ENCODE measurements at places on chromosomes 7 and 10.

GRCh38 chr10:104264783-104265182, 4.2 kb upstream of the GSTO2 start:
- DNase-seq, result no peak

DNA sequence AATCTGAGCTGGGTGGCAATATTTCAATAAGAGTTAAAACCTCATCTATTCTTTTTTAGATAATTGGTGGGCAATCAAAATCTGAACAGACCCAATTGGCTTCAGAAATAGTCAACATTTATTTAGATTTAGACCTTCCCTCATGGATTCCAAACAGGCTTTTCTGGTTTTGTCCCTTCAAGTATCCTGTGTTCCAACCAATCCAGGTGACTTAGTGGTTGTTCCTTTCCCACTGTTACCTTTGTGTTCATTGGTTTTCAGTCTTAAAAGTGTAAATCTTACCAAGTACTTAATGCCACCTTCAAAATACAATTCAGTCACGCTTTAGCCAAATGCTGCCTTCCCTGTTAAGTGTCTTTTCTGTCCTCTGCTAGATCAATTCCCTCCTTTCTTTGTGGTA, 85.9 kb downstream of the AHR start:
- no peak for DNase-seq

DNA sequence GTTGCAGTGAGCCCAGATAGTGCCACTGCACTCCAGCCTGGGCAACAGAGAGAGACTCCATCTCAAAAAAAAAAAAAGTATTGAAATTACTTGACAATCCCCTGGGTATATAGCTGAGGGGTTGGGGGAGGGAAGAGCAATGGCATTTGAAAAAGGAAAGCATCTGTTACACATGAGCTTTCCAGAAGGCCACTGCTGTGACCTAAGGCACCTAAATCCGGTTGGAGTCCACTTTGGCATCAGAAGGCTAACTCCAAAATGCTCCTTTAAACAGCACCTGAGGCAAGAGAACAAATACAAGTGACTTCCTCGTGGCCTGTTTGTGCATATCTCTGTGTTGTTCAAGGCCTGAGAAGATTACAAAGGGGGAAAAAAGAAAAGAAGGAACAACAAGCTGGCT, 74.8 kb upstream of the PALS2 start:
- DNase-seq, result no peak

DNA sequence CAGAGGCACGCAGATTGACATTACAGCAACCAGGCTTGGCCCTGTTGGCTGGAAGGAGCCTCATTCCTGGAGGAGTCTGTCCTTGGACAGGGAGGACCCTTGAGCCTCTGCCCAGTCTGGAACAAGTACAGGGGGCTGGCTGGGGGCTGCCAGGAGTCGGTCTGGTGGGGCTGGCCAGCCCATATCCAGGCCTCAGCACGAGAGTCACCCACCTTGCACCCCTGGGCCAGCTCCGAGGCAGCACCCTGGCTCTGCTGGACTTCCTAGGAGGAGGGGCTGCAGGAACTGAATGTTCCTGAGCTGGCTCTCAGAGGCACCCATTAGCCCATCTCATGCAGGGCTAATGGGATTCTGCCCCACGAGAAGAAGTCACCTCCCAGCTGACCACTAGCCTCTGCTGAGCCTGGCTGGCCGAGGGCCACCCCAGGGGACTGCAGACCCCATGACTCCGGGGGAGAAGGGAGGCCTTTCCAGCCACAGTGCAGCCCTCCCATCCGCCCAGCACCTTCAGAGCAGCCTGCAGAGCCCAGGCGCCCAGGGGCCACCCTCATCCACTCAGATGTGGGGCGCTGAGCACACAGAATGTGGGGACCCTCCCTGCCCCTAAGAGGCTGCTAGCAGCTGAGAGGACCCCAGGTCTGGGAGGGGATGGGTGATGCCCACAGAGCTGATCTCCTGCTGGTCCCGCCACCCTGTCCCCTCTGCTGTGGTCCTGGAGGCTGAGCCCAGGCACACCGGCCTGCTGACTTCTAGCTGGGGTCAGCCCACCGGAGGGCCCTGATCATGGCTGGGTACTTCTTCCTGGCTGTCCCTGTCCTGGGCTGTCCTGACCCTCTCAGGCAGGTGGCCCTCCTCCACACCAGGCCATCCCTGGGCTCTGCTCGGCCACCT, 14.8 kb upstream of the INPP5A start:
- no peak for DNase-seq

GRCh38 chr7:142612237-142612881, 136.9 kb upstream of the PRSS1 start:
- no peak for DNase-seq

GRCh38 chr7:98668255-98668654, 51.2 kb downstream of the NPTX2 start:
- DNase-seq, result no peak

GRCh38 chr10:74887614-74888284, 61.3 kb downstream of the KAT6B start:
- DNase-seq, result no peak

DNA sequence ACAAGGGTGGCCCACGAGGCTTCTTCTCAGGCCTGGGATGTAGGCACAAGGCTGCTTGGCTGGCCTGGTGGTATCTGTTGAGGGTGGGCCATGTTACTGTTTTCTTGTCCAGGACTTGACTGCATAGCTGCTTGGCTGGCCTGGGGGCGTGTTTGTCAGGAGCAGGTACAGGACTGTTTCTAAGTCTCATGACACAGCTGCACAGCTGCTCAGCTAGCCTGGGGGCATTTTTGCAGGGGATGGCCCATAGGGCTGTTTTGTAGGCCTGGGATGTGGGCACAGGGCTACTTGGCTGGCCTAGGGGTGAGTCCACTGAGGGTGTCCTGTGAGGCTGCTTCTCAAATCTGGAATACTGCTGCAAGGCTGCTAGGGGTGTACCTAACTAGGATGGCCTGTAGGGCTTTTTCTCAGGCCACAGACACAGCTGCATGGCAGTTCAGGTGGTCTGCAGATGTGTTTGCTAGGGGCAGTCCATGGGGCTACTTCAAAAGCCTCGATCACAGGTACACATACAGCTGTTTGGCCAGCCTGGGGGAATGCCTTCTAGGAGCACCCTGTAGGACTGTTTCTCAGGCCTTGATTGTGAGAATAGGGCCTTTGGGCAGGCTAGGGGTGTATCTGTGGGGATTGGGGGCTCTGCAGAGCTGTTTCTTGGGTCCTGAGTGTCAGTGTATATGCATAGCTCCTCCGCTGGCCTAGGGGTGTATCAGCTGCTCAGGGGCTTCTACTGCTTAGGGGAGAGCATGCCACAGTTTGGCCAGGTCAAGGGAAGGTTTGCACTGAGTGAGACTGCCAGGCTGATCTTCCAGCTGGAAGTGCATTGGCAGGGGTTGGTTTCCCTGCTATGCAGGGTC, 26.6 kb upstream of the PLA2G12B start:
- DNase-seq, result no peak

DNA sequence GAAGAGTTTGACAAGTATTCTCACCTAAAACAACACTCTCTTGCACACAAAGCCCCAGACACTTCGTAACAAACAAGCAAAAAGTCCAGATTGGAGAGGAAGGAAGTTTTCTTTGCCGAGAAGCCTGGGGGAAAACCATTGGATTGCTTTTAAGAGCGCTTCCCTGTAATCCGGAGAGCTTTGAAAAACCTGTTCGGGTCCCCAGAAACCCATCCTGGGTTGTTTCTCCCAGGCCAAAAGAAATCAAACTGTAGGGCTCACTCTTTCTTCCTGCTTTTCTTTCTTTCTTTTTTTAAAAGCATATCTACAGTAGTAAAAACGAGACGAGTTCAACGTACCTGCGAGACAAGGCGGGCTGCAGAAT, 655 bp downstream of the SP8 start:
- no peak for DNase-seq

DNA sequence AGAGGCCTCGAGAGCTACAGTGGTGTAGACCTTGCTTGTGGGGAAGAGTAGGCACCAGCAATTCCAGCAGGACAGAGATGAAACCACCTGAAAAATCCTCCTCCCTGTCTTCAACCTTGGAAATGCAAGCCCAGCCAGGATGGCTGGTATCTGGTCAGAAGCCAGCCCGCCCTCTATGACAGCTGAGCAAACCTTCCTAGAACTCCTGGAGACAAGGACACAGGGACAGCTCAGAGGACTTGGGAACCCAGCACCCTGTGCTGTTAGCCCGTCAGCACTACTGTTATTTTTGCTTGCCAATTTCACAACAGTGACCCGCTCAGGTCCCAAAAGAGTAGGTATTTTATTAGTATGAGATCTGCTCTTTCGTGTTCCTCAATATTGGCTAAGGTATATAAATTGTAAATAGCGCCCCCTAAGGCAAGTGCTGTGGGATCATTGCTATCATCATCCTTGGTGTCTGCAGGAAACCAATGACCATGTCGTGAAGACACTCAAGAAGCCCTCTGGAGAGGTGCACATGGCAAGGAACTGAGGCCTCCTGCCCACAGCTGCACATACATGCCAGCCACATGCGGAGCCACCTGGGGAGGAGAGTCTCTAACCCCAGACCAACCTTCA, 156.5 kb upstream of the CHST15 start:
- DNase-seq, result no peak

DNA sequence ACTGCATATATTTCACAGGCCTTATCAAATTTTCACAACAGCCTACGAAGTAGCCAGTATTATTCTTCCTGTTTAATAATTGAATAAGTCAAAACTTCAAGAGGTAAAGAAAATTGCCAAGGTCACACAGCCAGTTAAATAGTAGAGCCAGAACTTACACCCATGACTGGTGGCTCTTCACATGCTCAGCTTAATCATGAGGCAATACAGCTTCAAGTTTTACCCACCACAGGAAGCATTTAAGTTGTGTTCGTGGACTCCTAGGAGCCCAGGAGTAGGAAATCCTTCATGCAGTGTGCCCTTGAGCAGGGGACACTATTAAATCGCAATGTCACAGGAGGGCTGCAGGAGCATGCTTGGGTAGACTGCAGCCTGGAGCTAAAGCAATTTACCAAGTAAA, 11.1 kb downstream of the LIPA start:
- DNase-seq, result no peak
